ENCODE measurements at places on chromosomes 7 and 10. TPM values are rescaled to one million over a fixed set of nuclear protein-coding genes. Genes with fewer than 3 reads are reported as not detected.

- H3K27me3 ChIP-seq = no peaks in the 10 kb centered on the region
- no peaks in the 10 kb centered on the region for H3K36me3 ChIP-seq
- DNase-seq = no peak
- H3K4me1 ChIP-seq = no peaks in the 10 kb centered on the region
- no peak overlapping the region for H3K27ac ChIP-seq
Observed at GRCh38 chr7:157620616-157621015, 283.8 kb downstream of the DNAJB6 start.

DNA sequence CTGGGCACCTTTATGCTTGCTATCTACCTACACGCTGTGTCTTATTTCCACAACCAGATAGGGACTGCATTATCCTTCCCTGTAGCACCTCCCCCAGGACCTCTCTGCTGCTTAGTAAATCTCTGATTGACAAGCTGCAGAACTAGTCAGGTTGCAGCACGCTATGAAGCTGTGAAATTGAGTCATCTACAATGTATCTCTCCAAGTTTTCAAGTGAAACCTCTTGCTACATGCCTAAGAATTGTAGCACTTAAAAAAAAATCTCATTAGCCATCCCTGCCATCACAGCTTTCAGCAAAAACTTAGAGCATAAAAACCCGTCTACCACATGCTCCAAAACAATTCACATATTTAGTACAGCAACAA, 69.7 kb upstream of the FGFR2 start:
- H3K36me3 ChIP-seq = peaks cover 7% of the 10 kb centered on the region
- peak overlapping the region; percentile 89 for H3K27ac ChIP-seq
- peak overlapping the region; percentile 64 for H3K4me3 ChIP-seq
- no peaks in the 10 kb centered on the region for H3K27me3 ChIP-seq

GRCh38 chr7:24827589-24827988, 70.3 kb upstream of the GSDME start:
- peaks cover 36% of the 10 kb centered on the region for H3K4me1 ChIP-seq
- no peak overlapping the region for H3K27ac ChIP-seq
- H3K27me3 ChIP-seq = no peaks in the 10 kb centered on the region
- no peak overlapping the region for H3K4me3 ChIP-seq
- no peak for DNase-seq

DNA sequence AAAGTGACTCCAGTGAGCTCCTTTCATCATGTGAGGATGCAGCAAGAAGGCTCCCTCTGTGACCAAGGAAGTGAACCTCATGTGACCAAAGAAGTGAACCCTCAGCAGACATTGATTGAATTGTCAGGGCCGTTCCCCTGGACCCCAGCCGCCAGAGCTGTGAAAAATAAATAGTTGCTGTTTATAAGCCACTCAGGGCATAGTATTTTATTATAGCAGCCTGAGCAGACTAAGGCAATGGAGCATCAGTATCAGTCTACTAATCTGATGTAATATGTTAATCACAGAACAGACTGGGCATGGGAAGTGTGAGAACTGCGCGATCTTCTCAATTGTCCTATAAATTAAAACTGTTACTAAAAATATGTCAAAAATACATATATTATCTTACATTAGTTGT, 384.5 kb upstream of the PRKCQ start:
- H3K27me3 ChIP-seq = peaks cover 29% of the 10 kb centered on the region
- no peak for DNase-seq
- H3K4me1 ChIP-seq = no peaks in the 10 kb centered on the region
- H3K36me3 ChIP-seq = no peaks in the 10 kb centered on the region

- peaks cover 13% of the 10 kb centered on the region for H3K4me1 ChIP-seq
- DNase-seq = no peak
- H3K36me3 ChIP-seq = peaks cover 29% of the 10 kb centered on the region
Observed at GRCh38 chr10:13740461-13740860, 153.7 kb downstream of the PRPF18 start.

- peaks cover 4% of the 10 kb centered on the region for H3K27me3 ChIP-seq
- H3K27ac ChIP-seq = no peak overlapping the region
- H3K4me1 ChIP-seq = peaks cover 24% of the 10 kb centered on the region
- no peak overlapping the region for H3K4me3 ChIP-seq
Observed at GRCh38 chr7:44221231-44221791, 20.5 kb downstream of the YKT6 start.

- H3K36me3 ChIP-seq = no peaks in the 10 kb centered on the region
- DNase-seq = no peak
- H3K4me3 ChIP-seq = no peak overlapping the region
- H3K27me3 ChIP-seq = no peaks in the 10 kb centered on the region
Observed at GRCh38 chr10:29377333-29377961, 88.6 kb downstream of the LYZL1 start.

DNA sequence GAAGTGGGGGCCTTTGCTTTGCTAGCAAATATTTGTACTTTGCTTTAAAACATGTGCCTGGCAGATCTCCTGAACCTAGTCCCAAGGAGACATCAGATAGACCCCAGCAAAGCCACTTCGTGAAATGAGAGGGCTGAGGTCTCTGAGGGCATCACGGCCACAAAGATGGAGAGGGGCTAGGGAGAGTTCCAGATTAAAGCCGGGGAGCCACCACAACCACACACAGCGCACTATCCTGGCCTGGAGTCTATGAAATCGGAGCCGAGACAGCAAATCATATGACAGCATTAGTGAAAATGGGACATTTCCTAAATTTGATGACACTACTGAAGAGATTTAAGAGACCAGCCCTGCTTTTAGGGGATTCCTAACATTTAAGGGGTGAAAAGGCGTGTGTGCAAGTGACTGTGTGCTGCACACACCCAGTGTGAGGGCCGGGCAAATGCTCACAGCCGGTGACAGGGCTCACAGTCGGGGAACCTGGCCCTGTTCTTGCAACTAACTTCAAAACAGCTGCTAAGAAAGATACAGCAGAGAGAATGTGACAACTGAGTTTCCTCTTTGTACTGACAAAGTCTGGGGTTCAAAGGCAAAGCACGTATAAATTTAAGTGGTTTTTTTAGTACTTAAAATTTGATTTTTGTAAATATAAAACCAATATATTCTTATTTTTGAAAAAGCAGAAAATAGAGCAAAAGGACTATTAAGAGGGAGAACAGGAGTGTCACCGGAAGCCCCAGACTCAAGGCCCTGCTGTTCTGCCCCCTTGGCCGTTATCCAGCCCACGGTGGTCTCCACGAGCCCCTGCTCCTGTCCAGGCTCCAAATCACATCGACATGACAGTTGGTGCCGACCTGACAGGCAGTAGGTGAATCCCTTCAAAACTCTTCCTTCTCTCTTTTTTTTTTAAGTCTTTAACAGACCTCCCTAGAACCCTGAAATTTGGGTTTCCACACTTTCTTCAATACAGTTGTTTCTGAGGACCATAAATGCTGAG, 49.5 kb downstream of the VIPR2 start:
- H3K27me3 ChIP-seq = no peaks in the 10 kb centered on the region
- no peak overlapping the region for H3K4me3 ChIP-seq
- peak; percentile 27 for DNase-seq

Gene ANXA7
- 60.6 TPM for total RNA-seq

Gene CRYGN
- total RNA-seq = 1.3 TPM

Gene TUBB8
- total RNA-seq = 0.46 TPM

Gene OIT3
- total RNA-seq = not detected

Gene ERVW-1
- 1.2 TPM for total RNA-seq

Gene EFCAB10
- not detected for total RNA-seq
